ENCODE measurements at places on chromosomes 12 and 14.

DNA sequence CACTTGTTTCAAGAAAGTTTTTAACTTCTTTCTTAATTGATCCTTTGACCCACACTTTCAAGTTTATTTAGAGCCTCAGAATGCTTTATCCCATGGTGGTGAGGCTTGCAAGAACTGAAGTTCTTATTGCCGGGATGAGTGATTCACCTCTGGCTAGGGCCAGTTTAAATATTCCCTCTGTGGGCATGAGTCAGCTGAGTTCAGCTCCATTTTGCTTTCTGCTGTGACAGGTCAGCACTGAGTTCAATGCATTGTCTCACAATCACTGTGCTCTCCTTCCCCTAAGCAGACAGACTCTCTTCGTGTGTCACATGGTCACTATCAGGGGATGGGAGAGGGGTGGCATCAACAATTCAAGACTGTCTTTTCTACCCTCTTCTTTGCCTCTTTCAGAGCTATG, 514.6 kb upstream of the FBXO33 start:
- no peak for DNase-seq

GRCh38 chr14:95515080-95515489, 1.4 kb downstream of the SYNE3 start:
- DNase-seq = no peak

DNA sequence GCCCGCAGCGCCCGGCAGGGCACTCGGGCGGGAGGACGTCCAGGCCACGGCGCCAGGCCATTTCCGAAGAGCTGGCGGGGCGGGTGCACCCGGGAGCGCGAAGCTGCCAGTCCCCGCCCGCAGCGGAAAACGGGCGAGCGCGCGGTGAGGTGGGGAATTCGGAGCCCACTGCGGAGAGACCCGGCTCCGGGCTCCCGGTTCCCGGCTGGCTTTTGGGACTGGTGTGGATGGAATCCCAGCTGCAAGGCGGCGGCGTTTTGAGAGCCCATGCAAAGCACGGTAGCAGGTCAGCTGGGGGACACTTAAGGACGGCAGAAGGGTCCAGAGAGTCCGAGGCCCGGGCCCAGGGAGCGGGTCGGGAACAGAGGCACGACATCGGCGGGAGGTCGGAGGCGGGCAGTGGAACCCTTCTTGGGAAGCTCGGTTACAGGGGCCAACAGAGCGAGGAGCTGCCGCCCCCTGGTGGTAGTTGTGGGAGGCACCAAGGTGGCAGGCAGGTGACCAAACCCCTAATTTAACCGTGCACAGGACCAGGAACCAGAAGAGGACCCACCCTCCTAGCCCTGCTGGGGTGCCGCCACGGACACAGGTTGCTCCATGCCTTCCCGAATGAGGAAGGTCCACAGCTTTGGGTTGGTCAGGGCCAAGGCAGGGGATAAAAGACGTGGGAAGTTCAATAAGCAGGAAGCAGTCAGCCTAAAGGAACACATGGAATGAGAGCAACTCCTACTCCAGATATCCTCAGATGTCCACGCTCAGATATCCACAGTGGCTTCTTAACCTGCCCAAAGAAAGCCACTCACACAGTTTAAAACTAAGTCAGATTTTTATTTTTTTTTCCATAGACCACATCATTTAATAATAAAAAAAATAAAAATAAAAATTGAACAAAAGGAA, 685 bp upstream of the CDH24 start:
- no peak for DNase-seq

DNA sequence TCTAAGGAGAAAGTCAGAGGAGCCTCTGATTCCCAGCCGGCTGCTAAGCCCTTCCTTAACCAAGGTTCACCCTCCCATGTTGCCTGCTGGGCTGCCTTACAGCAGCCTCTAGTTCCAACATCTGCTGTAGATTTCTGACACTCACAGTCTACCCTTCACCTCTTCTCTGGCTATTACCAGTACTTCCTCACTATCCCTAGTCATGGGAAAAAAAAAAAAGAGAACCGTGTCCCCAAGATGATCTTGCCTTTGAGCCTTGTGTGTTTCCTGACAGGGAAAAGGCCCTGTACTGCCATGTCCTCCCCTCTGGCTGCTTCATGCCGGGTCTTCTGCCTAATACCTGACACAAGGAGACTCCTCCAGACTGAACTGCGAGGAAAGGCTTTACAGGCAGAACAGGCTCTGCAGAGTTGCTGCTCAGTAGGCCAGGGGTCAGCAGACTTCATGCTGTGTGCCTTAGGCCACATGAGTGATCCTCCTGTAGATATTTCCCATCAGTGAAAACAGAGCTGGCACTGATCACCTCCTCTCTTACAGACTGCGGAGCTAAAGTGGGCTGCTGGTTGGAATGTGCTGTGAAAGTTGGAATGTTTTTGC, 46.8 kb downstream of the PRKCH start:
- DNase-seq = no peak

DNA sequence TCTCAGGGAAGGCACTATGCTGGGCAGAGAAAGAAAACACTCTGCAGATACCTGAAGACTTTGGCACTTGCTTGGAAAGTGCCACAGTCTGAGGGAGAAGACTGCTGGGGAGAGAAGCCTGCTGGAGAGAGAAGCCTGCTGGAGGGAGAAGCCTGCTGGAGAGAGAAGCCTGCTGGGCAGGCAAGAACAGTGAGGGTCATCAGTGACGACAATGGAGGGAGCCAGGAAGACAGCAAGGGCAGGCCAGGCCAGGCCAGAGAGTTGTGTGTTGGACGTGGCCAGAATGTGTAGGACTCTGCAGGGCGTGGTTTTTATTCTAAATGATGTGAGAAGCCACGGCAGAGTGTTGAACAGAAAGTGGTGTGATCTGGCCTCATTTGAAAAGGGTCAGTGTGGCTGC, 185.3 kb upstream of the ABCD2 start:
- DNase-seq = no peak

DNA sequence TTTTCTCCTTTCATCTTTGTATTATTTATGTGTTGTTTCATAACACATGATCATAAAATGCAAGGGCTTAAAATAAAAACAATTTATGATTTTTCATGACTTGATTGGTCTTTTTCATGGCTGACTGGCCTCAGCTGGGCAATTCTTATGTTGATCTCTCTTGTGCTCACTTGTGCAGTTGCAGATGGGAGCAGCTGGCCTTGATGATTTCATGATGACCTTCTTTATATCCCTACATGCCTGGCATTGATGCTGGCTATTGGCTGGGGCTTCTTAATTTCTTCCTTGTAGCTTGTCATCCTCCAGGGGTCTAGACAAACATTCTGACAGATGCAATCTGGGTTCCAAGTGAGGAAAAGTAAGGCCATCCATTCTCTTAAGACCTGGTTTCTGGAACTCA, 1832.8 kb upstream of the FLRT2 start:
- DNase-seq = no peak
